ENCODE measurements at places on chromosomes 2 and 18.

- no peak for DNase-seq
These were observed 265.3 kb downstream of the PAX3 start for GRCh38 chr2:222033541-222033940.

- peak; percentile 77 for DNase-seq
These were observed at the start of gene COPS8 for GRCh38 chr2:237085248-237086221. TSS of gene COPS8 (plus strand) at chr2:237085889. CDS start at chr2:237085965, 76 bp downstream.

- DNase-seq, result no peak
These were observed 29.3 kb downstream of the FAM124B start for GRCh38 chr2:224372641-224373040.

GRCh38 chr2:20672201-20672951 lies 5.4 kb downstream of the GDF7 start:
- DNase-seq, result no peak

DNA sequence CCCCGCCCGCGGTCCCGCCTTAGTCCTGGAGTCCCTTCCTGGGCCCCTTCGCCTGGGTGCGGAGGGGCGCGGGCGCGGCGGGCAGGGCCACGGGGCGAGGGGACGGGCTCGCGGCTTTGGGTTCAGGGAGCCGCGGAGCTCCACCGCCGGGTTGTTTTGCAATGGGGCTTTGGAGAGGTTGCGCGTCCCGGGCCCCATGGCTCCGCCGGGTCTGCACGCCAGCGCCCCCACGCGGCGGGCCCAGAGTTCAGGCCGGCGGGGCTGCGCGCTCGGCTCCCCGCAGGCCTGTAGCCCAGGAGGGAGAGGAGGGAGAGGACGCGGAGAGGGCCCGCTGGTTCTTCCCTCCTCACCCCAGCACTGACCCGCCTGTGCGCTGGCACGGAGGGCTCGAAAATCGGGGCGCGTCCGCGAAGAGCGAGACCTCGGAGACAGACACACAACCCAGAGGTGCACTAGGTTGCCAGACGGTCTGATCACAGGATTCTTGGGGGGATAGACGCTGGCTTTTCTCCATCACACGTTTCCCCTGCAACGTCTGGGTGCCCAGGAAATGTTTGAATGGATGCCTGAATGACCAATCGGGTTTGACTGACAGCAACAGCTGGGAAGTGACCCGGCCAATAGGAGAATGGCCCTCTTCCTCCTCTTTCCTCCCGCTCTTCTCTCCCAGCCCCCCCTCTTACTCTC lies 4.9 kb upstream of the SIX2 start:
- DNase-seq, result no peak

- DNase-seq, result no peak
These were observed 19.6 kb downstream of the ANO7 start for GRCh38 chr2:241208058-241208457.

DNA sequence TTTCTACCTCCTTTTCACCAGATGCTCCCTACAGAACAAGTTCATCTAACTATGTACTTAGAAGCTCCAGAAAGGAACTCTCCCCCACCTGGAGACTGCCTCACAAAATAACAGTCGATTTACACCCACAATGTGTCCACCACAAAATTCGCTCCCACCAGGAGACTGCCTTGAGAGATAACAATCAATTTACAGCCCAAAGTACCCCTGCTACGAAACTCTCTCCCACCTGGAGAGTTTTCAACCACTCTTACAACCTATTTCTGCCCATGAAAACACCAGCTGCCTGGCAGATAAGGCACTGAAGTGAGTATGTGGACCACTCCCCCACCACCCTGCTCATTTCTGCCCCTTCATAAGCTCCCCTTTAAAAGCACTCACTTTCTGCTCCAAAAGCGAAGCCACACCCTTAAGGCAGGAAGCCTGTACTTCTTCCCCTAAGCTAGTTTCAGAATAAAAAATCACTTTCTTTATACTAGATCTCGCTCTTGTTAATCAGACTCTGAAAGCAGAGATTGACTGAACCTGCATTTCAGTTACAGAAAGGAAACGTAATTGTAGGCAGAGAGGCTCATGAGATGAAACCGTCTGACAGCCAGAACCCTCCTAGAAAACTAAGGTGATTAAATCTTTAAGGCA lies 94.4 kb upstream of the RBBP8 start:
- DNase-seq, result no peak

DNA sequence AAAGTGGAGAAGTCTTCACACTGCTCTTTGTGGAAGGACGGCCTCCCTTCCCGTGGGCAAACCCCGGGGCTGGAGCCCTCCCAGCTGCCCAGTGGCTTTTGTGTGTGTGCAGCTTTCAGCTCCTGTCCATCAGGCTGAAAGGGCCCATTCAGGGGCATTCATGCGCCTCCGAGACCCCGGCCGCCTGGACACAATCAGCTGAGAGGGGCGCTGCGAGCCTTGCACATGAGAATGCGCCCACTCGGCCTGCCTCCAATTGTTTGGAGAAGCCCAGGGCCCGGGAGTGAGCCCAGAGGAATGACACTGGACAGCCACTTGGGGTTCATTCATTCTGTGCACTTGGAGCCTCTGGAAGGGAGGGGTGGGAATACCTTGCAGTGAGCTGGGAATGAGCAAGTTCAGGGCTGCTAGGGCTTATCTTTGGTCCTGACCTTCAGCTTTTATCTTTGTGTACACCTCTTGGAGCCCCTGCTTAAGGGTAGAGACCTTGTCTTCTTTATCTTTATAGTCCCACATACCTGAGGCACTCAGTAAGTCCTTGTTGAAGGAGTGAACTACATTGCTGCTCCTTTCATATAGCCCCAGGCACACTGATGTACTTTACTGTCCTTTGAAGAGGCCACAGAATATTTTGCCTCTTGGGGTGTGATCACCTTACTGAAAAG lies 56.5 kb downstream of the TCF7L1 start:
- no peak for DNase-seq

DNA sequence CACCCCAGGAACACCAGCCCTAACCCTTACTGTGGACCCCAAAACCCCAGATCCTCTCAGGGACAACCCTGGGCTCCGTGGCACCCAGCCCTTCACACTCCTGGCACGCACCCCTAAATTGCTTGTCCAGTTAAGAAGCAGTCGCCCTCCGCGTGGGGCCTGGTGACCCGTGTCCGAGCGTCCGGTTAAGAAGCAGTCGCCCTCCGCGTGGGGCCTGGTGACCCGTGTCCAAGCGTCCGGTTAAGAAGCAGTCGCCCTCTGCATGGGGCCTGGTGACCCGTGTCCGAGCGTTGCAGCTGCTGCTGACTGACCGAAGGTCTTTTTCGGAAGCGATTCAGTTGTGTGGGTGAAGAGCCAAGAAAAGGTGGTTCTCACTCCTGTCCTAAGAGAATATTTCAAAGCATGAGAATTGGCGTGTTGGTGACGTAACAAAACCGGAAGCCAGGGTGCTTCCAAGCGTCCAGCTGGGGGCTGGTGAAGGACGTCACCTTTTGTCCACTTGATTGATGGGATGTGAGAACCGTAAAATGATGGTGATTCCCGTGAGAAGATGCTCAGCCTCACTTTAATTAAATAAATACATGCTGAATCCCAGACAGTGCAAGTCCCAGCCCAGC lies 70.5 kb downstream of the KCNG2 start:
- no peak for DNase-seq

DNA sequence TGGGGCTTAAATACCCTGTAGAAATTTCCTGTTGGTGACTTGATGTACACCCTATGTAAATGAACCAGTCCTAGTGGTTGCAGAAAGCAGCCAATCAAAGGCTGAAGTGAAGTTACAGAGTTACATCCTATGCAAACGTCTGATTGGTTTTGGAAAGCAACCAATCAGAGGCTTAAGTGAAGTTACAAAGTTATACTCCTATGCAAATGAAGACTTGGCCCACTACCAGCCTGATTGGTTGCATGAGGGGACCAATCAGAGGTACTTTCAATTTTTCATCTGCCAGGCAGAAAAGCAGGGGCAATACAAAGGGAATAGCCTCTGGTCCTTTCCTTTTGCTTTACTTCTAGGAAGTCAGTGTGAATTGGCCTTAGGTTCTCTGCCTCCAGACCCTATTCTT lies 13.6 kb upstream of the ZNF397 start:
- no peak for DNase-seq

- DNase-seq, result no peak
These were observed 1.2 kb downstream of the OTX1 start for GRCh38 chr2:63051795-63052333.

DNA sequence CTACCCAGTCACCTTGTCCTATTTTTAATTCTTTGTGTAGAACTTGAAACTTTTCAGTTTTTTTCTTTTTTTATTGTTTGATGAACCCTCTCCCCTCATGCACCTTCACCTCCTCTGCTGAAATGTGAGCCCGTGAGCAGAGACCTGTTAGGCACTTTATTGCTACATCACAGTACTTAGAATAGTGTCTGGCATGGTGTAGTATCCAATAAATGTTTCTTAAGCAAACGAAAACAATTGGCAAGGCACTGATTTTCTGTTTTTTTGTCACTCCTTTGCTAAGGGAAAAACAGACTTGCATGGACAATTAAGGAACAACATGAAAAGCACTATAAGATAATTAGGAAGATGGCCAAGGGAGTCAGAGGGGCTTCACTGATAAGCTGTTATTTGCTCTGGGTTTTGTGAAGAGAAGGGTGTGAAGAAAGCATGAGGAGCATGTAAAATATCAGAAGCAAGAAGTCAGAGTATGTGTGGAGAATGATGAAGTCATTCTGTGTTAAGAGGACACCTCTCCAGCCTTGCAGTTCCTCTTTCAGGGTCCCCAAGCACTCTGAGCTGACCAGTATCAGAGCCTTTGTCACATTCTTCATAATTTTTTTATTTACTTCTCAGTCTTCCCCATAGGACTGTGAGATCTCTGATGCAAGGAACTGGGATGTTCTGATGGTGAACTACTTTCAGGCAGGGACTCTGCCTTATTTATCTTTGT lies 99.7 kb upstream of the CAVIN2 start:
- no peak for DNase-seq

DNA sequence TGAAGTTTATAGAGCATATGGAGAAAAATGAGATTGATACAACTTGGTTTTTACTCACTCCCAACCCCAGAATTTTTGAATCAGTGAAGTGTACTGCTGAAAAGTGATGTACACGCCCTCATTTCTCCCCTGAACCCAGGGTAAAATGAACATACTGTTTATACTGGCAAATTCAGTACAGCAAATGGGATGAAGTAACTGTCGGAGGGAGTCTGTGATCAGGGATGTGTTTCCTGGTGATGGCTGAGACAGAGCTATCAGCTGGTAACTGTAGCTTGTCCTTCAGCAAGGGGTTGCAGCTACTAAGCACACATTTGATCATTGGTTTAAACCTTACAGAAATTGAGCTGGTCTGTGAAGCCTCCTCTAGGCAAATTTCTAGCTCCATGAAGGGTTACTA lies 191.6 kb downstream of the PTPRM start:
- DNase-seq, result no peak

DNA sequence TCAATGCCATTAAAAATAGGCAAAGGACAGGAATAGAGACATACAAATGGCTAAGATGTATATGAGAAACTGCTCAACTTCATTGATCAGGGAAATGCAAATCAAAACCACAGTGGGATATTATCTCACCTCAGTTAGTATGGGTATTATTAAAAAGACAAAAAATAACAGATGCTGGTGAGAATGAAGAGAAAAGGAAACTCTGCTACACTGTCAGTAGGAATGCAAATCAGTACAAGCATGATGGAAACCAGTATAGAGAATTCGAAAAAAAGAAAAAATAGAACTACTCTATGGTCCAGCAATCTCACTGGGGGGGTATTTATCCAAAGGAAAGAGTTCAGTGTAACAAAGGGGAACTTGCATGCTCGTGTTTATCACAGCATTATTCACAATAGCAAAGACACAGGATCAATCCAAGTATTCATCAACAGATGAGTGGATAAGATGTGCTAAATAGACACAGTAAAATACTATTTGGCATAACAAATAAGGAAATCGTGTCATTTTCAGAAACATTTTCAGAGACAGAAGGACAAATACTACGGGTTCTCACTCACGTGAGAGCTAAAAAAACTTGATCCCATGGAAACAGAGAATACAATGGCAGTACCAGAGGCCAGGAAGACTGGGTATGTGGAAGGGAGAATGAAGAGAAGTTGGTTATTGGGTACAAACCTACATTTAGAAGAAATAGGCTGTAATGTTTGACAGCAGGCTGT lies 60.6 kb downstream of the CCDC74A start:
- DNase-seq, result no peak

GRCh38 chr2:24586955-24587354 lies 95.9 kb downstream of the NCOA1 start:
- DNase-seq, result no peak

- no peak for DNase-seq
These were observed 9.0 kb upstream of the HAAO start for GRCh38 chr2:42801381-42801780.

GRCh38 chr18:44961288-44961995 lies 280.8 kb downstream of the SETBP1 start:
- DNase-seq, result no peak

DNA sequence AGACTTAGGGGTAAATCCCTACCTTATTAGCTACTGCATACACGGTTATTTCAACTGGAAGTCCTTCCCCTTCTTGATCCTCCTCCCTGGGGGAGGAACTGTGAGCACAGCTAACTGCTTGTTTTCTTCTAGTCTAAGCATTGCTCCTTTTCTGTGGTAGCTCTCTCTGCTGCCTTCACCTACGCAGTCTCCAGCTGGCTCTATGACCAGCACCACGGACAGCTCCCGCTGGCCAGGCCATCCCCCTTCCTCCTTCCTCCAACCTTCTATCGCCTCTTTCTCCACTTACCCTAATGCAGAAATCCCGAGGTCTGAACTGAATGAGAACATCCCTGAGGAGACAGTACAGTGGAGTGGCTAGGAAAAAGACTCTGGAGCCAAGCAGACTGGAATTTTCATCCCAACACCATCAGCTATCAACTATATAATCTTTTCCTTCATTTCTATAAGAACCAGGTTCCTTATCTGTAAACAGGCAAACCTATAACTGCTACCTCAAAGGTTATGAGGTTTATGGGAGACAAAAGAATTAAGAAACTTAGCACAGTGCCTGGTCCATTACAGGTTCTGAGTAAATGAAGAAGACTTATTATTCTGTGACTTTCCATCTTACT lies 4.7 kb upstream of the CFAP65 start:
- DNase-seq, result peak; percentile 59

- DNase-seq, result no peak
These were observed 177.4 kb upstream of the FN1 start for GRCh38 chr2:215613280-215613679.

GRCh38 chr2:233372855-233373254 lies 18.6 kb downstream of the DGKD start:
- no peak for DNase-seq

GRCh38 chr2:208407667-208408066 lies 1.1 kb downstream of the PTH2R start:
- no peak for DNase-seq

GRCh38 chr18:58863539-58864145 lies 1.0 kb upstream of the ZNF532 start:
- DNase-seq, result no peak

DNA sequence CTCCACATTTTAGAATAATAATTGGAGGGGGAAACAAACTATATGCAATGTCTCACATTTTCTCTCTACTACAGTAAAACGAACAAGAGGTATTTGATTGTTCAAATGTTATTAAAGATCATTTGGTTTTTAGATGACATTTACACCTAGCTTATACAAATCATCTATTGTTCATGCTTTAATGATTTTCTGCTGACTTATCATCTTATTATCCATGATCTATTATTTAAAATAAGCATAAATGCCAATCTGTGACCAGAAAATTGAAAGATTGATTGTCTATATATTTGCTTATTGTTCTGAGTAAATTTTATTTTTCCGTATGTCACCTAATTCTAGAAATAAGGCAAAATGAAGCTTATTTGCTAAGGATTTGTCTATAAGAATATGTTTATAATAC lies 537.2 kb downstream of the KCNJ3 start:
- no peak for DNase-seq

- no peak for DNase-seq
These were observed 1207.3 kb downstream of the DPP10 start for GRCh38 chr2:115649731-115650130.

Measured in right renal cortex interstitium (tissue), 3 donors.